Ascending aorta (tissue), 2 donors: ENCODE measurements at places on chromosomes 16 and 17.

GRCh38 chr16:89442588-89442987, 47.8 kb downstream of the ANKRD11 start:
- no peaks in the 10 kb centered on the region for H3K36me3 ChIP-seq
- H3K4me3 ChIP-seq = no peak overlapping the region
- peaks cover 11% of the 10 kb centered on the region for H3K4me1 ChIP-seq
- H3K27ac ChIP-seq = peak overlapping the region; percentile 79
- DNase-seq = no peak

- H3K4me1 ChIP-seq = no peaks in the 10 kb centered on the region
- H3K27me3 ChIP-seq = no peaks in the 10 kb centered on the region
- no peak overlapping the region for H3K4me3 ChIP-seq
- DNase-seq = no peak
- peaks cover 27% of the 10 kb centered on the region for H3K36me3 ChIP-seq
Measured at GRCh38 chr17:43019418-43019817, 2.8 kb downstream of the VAT1 start.

DNA sequence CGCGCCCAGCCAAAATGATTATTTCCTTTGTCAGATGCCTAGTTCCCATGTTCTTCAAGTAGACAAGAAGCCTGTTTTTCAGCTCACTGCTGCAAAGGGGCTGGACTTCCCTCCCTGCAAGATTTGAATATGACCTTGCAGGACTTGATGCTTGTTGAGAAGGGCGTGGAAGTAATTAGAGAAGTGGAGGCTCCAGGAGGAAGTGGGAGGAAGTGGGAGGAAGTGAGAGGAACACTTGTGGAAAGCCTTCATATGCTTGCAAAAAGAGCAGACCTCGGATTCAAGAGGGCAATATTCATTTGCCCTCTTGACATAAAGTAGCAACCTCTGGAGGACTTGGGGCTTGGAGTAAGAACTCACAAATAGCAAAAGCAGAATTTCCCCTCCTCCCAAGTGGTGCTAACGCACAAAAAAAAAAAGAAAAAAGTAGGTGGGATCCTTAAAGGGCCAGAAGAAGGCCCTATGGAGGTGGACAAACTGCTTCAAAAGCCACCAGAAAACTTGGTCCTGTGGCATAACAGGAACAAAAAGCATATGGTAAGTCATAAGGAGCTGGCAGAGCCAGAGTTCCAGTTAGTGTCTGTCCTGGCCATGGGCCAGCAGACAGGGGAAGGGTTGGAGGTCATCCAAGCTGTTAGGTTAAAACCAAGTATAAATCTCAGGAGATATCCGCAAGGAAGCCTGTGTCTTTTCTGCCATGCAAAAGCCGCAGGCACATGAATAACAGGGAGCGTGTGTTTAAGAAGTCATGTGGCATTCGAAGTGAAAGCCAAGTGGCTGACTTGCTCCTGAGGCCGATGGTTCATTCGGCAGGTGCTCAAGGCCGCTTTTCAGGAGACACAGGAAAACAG, 20.6 kb upstream of the PRKAR1A start:
- H3K27ac ChIP-seq = no peak overlapping the region
- H3K4me1 ChIP-seq = no peaks in the 10 kb centered on the region
- no peak for DNase-seq
- no peaks in the 10 kb centered on the region for H3K27me3 ChIP-seq
- H3K36me3 ChIP-seq = no peaks in the 10 kb centered on the region

DNA sequence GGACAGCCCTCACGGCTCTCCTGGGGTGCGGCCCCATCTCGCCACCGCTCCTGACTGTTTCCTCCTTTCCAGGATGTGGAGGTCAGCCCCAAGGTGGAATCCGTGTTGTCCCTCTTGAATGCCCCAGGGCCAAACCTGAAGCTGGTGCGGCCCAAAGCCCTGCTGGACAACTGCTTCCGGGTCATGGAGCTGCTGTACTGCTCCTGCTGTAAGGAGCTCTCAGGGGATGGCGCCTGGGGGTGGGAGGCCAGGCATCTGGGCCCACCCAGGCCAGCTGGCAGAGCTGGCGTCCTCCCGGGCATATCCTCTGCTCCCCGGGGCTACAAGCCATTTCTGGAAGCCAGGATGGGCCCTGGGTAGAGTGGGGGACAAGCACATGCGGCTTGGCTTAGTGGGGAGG, 13.2 kb downstream of the IL34 start:
- no peaks in the 10 kb centered on the region for H3K4me1 ChIP-seq
- H3K36me3 ChIP-seq = peaks cover 23% of the 10 kb centered on the region
- H3K27ac ChIP-seq = peak overlapping the region; percentile 0
- H3K4me3 ChIP-seq = no peak overlapping the region
- no peaks in the 10 kb centered on the region for H3K27me3 ChIP-seq
- DNase-seq = peak; percentile 61

DNA sequence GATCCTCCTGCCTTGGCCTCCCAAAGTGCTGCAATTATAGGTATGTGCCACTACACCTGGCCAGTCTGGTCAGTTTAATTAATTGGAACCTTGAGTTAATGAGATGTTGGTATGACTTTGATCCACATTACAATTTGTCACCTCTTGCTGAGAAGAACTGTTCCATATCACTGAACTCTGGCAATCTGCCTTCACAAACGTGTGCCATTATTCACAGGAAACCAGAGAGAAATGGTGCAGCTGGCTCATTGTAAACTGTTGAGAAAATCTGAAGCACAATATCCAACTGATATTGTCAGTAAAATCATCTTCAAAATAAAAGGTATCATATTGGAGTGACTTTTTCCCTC, 39.3 kb upstream of the YPEL2 start:
- no peak for DNase-seq
- H3K36me3 ChIP-seq = no peaks in the 10 kb centered on the region
- H3K4me1 ChIP-seq = no peaks in the 10 kb centered on the region
- H3K4me3 ChIP-seq = no peak overlapping the region
- no peaks in the 10 kb centered on the region for H3K27me3 ChIP-seq

- no peak overlapping the region for H3K27ac ChIP-seq
- no peaks in the 10 kb centered on the region for H3K36me3 ChIP-seq
- H3K4me1 ChIP-seq = no peaks in the 10 kb centered on the region
- H3K27me3 ChIP-seq = no peaks in the 10 kb centered on the region
- H3K4me3 ChIP-seq = no peak overlapping the region
Measured at GRCh38 chr17:36730857-36731490, 129.6 kb downstream of the MRM1 start.

- DNase-seq = no peak
- H3K27me3 ChIP-seq = no peaks in the 10 kb centered on the region
- H3K36me3 ChIP-seq = no peaks in the 10 kb centered on the region
- no peak overlapping the region for H3K4me3 ChIP-seq
- no peaks in the 10 kb centered on the region for H3K4me1 ChIP-seq
Measured at GRCh38 chr16:68760671-68761275, 23.7 kb downstream of the CDH1 start.

- no peaks in the 10 kb centered on the region for H3K36me3 ChIP-seq
- peak overlapping the region; percentile 28 for H3K4me3 ChIP-seq
- H3K27ac ChIP-seq = no peak overlapping the region
- no peaks in the 10 kb centered on the region for H3K27me3 ChIP-seq
Measured at GRCh38 chr17:12180644-12181261, 160.1 kb downstream of the MAP2K4 start.

DNA sequence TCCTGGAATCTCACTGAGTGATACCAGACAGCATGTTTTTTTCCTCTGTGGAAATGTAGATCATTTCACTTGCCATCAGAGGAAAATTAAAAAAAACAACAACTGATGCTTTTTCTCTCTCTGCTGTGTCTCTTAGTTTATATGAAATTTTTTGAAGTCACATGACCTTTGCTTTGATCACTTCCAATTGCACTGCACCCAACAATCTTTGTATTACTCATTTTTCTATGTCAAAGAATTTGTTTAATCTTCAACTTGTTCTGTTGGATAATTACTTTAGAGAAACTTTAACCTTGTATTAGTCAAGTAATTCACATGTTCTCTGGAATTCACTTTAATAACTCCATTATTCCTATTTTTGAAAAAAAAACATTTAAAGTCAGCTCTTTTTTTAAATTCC, 1452.7 kb upstream of the CDH8 start:
- H3K36me3 ChIP-seq = no peaks in the 10 kb centered on the region
- H3K4me3 ChIP-seq = no peak overlapping the region
- no peak overlapping the region for H3K27ac ChIP-seq
- H3K27me3 ChIP-seq = no peaks in the 10 kb centered on the region
- DNase-seq = no peak

DNA sequence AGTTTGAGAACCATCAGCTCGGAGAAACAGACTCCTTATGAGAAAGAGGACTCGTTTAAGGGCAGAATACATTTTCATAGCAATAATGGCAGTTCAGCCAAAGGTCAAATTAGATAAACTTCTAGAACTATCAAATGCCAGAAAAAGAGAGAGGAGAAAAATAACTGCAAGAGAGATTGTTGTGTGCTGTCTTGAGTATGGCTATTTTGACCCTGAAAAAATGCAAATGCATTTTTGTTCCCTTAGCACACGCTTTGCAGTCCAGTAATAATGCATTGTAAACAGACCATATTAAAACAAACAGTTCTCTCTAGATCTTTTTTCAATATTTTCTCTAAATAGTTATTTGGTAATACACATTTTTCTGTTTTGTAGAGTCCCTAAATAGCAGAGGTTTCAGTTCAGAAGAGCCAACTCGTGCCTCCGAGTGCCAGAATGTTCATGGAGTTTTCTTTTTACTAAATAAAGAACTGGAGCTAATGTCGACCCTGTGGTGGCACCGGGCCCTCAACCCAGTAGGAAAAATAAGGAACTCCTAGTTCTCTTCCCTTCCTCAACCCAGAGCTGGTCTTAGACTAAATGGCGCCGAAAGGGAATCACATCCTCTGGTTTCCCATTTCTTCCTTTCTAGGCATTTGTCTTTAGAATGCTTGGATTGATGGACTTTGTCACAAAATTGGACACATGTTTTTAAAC, 298.0 kb downstream of the MAP2K4 start:
- peaks cover 22% of the 10 kb centered on the region for H3K4me1 ChIP-seq
- H3K27me3 ChIP-seq = no peaks in the 10 kb centered on the region
- peak overlapping the region; percentile 18 for H3K4me3 ChIP-seq
- H3K27ac ChIP-seq = peak overlapping the region; percentile 90
- no peaks in the 10 kb centered on the region for H3K36me3 ChIP-seq

- H3K4me1 ChIP-seq = no peaks in the 10 kb centered on the region
- DNase-seq = no peak
- no peaks in the 10 kb centered on the region for H3K36me3 ChIP-seq
- no peaks in the 10 kb centered on the region for H3K27me3 ChIP-seq
- no peak overlapping the region for H3K27ac ChIP-seq
Measured at GRCh38 chr17:11302401-11303186, 61.6 kb downstream of the SHISA6 start.

DNA sequence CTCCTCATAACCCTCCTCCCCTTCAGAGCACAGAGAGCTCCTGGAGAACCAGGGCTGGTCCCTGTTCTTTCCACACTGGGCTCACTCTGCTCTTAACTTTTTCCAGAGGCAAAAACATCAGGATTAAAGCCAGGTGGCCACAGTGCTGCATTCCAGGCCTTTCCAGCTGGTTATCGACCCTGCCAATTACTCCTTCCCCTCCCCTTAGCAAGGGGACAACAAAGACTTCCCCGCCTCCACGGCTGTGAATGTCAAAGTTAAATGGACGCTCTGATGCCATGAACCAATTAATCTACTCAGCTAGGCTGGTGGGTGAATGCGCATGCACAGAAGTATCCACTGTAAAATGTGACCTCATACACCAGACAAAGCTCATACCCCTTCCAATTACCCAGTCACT, 23.1 kb downstream of the ACLY start:
- peaks cover 88% of the 10 kb centered on the region for H3K36me3 ChIP-seq
- no peaks in the 10 kb centered on the region for H3K27me3 ChIP-seq
- peak overlapping the region; percentile 24 for H3K27ac ChIP-seq

GRCh38 chr17:35051183-35051578, 12.3 kb downstream of the RFFL start:
- no peaks in the 10 kb centered on the region for H3K36me3 ChIP-seq
- H3K27me3 ChIP-seq = no peaks in the 10 kb centered on the region
- no peak overlapping the region for H3K4me3 ChIP-seq
- H3K4me1 ChIP-seq = no peaks in the 10 kb centered on the region
- no peak for DNase-seq

DNA sequence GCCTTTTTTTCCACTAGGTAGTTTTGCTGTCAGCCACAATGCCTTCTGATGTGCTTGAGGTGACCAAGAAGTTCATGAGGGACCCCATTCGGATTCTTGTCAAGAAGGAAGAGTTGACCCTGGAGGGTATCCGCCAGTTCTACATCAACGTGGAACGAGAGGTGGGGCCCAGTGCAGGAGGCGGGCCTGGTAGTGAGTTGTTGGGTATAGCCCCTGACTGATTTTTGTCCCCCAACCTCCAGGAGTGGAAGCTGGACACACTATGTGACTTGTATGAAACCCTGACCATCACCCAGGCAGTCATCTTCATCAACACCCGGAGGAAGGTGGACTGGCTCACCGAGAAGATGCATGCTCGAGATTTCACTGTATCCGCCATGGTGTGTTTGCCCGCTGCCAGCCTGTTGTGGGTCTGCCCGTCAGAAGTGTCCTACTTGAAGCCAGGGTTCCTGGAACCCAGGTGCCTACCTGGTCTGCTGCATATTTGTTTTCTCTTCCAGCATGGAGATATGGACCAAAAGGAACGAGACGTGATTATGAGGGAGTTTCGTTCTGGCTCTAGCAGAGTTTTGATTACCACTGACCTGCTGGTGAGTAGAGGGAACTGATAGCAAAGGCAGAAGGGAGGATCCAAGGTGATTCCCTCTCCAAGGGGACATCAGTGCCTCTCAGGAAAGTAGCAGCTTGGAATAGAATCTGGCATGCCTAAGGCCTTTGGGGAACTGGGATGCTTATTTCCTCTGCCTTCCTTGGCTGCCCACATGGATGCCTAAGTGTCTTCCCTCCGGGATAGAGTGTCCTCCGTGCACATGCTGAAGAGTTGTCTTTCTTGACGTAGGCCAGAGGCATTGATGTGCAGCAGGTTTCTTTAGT, 1.9 kb upstream of the CD68 start:
- no peaks in the 10 kb centered on the region for H3K27me3 ChIP-seq
- DNase-seq = no peak
- H3K36me3 ChIP-seq = peaks cover 50% of the 10 kb centered on the region
- H3K27ac ChIP-seq = peak overlapping the region; percentile 1
- peaks cover 12% of the 10 kb centered on the region for H3K4me1 ChIP-seq
- H3K4me3 ChIP-seq = no peak overlapping the region

DNA sequence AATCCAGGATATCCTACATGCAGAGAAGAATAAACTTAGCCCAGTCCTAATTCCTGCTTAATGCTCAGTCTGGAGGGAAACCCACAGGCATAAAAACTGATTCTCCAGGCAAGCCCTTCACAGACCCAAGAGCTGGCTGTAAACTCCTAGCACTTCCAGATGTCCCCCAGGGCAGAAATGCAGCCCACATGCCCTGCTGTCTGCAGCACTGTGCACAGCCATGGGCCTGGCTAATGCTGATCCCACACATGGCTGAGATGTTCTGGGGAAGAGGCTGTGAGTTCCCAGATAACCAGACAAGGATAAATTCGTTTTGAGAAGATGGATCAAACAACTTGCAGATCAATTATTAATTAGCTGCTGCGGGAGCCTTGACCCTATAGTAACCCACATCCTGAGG, 148.4 kb downstream of the AATF start:
- no peak for DNase-seq
- H3K27me3 ChIP-seq = no peaks in the 10 kb centered on the region

GRCh38 chr17:45225964-45226530, 4.4 kb downstream of the FMNL1 start:
- H3K27ac ChIP-seq = no peak overlapping the region
- peaks cover 4% of the 10 kb centered on the region for H3K4me1 ChIP-seq
- no peak overlapping the region for H3K4me3 ChIP-seq
- no peaks in the 10 kb centered on the region for H3K36me3 ChIP-seq

GRCh38 chr17:62566996-62567578, 60.4 kb upstream of the MRC2 start:
- H3K4me1 ChIP-seq = no peaks in the 10 kb centered on the region
- DNase-seq = no peak
- no peak overlapping the region for H3K4me3 ChIP-seq
- H3K27me3 ChIP-seq = no peaks in the 10 kb centered on the region
